Endothelial cell (in vitro differentiated cells): ENCODE measurements at places on chromosomes 1 and 21. TPM values are rescaled to one million over a fixed set of nuclear protein-coding genes. Genes with fewer than 3 reads are reported as not detected.

GRCh38 chr1:60809204-60809980 is 273.0 kb upstream of the NFIA start:
- DNase-seq: no peak

GRCh38 chr1:223726380-223727001 is 14.2 kb downstream of the CAPN2 start:
- DNase-seq: no peak

EDN2 gene
- total RNA-seq: 0.21 TPM

DNA sequence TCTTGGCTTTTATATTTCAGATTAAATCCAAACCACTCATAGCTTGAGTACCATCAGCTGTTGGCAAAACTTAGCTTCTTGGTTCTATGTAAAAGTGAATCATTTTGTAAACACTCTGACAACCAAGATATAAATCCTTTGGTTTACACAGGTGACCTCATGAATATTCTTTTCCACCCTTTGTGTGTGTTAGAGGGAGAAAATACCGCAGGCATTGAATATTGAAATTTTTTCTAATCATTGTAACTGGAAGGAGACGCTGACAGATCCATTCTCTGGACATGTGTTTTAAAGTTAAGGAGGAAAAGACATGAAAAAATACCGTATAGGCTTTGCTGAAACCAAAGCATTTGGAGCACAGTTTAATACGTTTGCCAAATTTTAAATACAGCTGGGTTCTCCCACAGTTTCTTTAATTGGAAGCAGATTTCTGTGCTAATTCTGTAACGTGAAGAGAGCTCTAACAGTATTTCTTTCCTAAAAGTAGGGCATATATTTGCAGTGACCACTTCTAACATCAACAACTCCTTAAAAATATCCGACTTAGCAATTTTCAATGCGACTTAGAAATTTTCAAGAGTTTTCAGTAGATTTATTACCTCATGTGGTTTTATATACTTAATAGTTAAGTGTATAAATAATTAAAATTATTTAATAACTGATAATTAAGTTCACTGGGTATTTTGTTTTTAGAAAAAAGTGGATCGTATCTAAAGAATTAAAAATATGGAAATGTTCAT is 388.2 kb downstream of the USP25 start:
- no peak for DNase-seq

- no peak for DNase-seq
Measured at GRCh38 chr1:234479866-234480265, 887 bp upstream of the TARBP1 start.

DNA sequence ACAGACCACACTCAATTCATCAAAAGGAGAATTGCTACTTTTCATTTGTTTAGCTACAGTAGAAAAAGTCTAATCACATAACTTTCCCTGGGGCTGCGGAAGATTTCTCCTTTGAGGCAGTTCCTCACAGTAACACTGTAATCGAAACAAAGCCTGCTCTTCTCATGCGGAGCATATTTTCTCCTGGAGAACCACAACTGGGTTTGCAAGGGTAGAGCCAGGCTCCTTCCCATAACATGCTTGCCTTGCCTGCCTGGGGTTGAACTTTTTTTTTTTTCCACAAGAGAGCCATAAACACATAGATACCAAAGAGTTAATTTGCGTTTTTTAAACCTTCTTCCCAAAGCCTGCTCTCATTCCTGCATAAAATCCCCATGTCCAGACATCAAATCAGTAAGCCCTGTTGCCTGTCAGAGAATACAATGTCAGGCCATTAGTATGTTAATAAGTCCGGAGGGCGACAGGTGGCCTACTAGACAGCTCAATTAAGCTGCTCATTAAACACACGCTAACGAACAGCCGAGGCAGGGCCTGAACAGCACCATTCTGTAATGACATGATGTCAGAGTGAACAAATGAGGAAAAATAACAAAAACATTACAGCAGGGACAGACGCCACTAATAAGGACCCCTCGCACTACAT is 107.1 kb upstream of the OLIG2 start:
- DNase-seq: no peak

- no peak for DNase-seq
Measured at GRCh38 chr1:185193756-185194155, 36.8 kb downstream of the SWT1 start.

DNA sequence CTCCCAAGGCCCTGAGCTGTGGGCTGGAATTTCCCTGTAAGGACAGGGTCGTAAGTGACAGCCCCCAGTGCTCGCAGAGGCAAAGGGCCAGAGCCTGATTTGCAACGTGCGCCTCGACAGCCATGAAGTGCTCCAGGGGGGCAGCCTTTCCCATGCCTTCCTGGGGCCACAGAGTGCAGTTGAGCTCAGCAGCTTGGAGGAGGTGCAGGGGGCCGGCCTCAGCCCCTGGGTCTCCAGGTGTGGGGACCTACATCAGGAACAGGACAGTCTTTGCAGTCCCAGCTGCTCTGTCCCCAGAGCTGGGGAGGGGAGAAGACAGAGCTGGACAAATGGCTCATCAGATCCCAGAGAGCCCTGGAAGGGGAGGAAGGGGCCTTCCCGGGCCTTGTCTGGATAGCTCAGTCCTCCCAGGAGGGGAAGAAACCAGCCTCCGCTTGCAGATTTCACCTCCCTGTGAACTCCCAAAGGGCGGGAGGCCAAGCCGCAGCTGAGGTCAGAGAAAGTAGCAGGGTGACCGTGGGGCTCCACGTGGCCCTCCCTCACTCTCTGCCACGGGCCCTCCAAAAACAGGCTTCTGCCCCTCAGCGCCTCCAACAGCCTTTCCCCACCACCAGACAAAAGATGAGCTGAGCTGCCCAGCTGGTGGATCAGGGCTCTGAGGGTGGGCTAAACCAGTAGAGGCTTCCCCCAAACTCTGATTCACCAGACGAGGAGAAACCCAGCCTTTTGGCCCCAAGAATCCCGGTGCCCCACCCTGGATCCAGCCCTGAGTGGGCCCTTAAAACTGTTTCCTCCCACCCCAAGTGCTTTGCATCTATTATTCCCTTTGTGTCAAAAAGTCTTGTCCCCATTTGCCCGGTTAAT is 76.5 kb downstream of the DHRS3 start:
- no peak for DNase-seq

DNA sequence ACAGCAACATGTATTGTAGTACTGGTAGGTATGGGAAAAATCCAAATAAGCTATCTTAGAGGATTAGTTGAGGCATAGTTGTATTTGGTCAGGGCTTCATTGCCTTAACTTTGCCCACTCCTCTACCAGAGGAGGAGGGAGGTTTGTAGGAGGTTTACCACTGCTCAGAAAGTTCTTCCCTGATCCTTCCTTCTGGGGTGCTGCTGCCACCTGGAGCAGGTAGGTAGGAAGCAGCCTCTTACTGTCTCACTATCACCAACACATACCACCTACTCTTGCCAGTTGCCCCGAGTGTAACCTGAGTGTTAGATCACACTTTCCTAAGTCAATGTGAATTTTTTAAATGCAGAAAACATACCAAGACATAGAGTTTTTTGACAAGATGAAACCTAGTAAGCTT is 24.1 kb upstream of the ZSWIM5 start:
- DNase-seq: no peak

- no peak for DNase-seq
Measured at GRCh38 chr1:15205586-15206346, 41.3 kb upstream of the FHAD1 start.

DNA sequence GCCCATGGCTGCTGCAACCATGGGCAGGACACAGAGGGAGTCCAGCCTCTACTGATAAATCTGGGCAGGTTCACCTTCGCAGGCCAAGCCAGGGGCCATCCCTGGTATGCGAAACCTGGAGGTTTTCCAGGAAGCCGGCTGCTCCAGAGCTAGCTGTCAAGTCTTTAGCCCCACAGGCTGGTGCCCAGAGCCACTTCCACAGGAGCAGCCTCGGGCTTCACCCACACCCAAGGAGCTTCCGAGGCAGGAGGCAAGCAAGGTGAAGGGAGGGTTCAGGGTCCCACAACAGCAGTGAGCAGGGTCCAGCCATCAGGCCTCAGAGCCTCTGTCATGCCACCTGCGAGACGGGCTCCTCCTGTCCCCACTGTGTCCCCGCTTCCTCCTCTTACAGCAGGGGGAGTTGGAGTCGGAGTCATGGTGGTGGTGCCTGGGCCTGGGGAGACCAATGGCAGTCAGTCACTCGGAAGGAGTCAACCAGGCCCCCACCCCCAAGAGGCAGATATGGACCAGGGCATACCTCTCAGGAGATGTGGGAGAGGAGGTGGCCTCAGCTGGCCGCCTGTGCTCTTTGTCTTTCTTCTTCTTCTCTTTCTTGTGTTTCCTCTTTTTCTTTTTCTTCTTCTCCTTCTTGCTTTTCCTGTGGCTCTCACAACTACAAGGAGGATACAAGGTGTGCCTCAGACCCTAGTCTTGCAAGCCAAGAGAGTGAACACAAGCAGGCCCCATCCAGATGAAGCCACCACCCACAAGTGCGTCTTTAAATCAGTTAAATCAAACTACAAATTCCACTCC is 2.1 kb downstream of the C1orf35 start:
- DNase-seq: no peak
